H9 (cell line): ENCODE measurements at places on chromosomes 6 and 20.
A peak's percentile ranks its signal among the peaks of the same experiment; 100 is the strongest.

DNA sequence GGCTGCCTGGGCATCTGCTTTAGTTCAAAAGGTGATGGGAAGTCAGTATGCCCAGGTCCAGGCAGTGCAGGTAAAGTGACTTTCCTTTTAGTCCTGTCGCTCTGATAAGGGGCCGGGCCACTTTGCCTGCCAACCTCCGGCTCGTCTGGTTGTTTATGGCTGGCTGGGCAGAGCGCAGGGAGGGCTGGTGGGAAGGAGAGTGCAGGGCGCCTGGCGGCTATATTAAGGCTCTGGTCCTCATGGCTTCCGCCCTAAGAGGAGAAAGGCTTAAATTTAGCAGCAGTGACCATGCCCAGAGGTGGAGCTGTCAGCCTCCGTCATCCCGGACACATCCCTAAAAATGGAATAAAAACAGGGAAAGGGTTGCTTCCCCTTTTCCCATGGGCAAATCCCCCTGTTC, 14.6 kb downstream of the GATA5 start:
- DNase-seq: no peak

DNA sequence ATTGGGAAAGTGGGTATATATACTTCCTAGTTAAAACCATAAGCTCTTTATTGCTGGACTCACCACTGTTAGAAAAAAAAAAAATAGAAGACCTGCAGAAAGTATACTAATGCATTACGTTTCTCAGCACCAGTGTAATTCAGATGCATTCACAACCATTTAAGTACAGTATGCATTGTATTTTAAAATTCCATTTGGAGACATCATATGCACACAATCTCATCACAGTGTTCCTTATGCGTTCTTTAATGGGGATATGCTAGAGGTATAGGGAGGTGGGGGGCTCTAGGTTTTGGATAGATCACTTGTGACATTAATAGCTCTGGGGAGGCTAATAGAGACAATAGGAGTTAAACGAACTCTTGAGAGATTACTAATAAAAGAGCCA, 9.4 kb downstream of the TFAP2A start:
- no peak for DNase-seq

- no peak for DNase-seq
Measured at GRCh38 chr20:13844296-13844695, 59.5 kb downstream of the NDUFAF5 start.

GRCh38 chr6:88705601-88706000, 257.8 kb downstream of the RNGTT start:
- no peak for DNase-seq

DNA sequence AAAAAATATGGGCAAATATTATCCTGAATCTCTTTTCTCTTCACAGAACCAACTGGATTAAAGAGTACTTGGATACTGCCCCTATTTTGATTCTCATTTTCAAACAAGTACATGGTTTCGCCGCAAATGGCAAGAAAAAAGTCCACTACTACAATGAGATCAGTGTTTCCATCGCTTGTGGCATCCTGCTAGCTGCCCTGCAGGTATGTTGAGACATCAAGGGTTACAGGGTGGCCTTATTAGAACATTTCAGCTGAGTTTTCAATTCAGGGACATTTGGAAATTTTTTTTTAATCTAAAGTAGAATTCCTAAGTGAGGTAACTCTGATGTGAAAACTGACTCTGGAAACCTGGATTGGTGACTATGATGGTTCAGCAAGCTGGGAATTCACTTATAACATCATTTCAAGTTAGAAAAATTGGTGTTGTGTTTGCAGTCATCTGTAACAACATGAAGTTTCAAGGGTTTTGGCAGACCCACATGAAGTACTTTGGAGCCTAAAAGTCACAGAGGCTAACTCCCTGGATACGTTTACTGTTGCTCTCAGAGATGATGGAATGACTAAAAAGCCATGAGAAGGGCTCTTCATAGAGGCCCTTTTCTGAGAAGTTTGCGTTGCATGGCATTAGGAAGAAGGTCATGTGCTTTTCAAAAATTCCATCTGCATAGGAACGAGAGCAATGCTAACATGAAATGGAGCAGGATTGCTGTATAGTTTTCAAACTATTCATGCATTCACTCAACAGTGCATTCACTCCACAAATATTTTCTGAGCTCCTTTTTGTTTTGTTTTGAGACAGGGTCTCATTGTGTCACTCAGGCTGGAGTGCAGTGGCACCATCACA, 25.5 kb downstream of the IYD start:
- DNase-seq: no peak

- DNase-seq: no peak
Measured at GRCh38 chr6:37835923-37836322, 16.4 kb downstream of the ZFAND3 start.

DNA sequence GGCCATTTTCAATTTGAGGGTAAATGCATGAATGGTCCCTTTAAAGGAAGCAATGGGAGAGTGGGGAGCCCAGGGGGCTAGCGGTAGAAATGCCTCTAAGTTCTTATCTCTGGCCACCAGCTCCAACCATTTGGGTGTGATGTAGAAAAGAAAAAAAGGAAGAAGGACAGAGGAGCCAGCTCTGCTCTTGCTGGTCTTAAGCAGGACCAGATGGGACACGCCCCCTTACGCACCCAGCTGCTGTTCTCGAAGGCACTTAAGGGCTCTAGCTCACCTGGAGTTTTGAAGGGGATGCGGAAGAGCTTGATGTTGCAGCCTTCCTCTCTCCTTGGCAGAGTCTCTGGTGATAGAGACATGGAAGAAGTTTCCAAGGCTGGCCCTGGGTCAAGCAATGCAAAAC, 59.5 kb upstream of the RNF144B start:
- DNase-seq: peak; percentile 72

DNA sequence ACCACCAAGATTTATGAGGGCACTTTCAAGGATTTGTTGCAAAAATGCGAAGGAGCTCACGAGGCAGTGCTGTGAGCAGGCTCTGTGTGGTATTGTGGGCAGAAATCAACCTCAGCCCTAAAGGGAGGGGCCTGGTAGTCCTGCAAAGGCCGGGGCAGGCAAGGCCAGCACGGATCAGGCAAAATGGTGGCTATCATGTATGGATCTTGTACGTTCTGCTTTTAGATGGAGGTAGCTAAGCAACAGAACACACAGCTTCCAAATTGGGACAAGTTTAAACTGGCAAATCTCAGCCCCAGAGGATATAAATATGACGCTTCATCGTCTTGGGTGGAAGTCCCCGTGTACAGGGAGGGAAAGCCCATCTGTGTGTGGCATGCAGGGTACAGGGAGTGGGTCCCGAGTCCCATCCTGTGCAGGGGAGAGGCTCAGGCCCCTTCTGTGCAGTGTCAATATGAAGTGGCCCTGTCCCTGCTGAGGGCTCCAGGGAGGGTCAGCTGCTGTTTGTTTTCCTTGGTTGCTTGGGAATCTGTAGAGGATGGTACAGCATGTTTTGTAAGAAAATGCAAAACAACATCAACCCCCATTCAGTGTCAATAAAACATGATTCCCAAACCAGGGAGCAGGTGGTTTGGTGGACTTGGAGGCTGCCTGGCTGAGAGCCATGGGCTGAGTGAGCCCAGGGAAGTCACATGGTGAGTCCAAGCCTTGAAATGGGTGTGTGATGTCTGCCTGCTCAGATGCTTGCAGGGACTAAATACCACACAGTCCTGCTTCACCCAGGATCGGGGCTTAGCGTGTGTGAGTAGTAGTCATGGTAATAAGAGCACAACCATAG, 113.0 kb downstream of the SYCP2 start:
- peak; percentile 11 for DNase-seq

- no peak for DNase-seq
Measured at GRCh38 chr6:168513766-168514165, 72.8 kb downstream of the SMOC2 start.

DNA sequence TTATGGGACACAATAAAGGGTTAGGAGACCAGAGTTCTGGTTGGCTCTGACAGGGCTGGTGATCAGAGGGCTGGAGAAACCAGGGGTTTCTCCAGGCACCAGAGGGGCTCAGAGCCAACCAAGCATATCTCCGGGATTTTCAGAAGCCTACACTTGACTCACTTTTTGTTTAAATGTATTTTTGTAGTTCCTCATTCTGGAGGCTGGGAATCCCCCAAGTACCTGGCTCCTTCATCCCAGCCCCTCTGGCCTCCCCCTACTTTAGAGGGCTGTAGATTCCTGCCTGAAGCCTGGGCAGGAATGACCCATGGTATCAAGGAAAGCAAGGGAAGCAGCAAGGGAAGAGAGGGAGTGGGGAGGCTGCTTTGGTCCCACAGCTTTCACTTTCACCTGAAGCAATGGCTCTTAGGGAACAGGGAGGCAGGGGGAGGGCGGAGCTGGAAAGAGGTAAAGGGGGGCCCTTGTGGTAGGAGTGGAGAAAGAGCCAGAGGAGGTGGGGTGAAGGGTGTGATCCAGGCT, 973 bp downstream of the CD40 start:
- no peak for DNase-seq

- no peak for DNase-seq
Measured at GRCh38 chr6:125013938-125014660, 51.9 kb downstream of the RNF217 start.

- no peak for DNase-seq
Measured at GRCh38 chr20:24806705-24807676, 142.1 kb upstream of the CST7 start.

GRCh38 chr20:34024723-34025351, 31.1 kb downstream of the RALY start:
- DNase-seq: no peak

DNA sequence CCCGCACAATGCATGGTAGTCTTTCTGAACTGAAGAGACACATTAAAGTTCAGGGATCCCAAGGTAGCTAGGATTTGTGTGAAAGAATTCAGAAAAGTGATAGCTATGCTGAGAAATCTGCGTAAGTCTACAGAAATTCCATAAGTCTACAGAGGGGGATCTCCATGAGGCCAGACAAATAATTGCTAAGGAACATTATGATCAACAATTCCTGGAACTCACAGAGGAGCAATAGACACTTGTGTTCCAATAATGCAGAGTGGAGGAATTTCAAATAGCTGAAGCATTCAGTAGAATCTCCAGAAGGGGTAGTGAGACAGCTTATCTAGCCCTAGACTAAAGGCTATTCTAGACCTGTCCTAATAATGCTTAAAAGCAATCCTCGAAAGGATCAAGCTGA, 315.7 kb upstream of the ECI2 start:
- DNase-seq: no peak

DNA sequence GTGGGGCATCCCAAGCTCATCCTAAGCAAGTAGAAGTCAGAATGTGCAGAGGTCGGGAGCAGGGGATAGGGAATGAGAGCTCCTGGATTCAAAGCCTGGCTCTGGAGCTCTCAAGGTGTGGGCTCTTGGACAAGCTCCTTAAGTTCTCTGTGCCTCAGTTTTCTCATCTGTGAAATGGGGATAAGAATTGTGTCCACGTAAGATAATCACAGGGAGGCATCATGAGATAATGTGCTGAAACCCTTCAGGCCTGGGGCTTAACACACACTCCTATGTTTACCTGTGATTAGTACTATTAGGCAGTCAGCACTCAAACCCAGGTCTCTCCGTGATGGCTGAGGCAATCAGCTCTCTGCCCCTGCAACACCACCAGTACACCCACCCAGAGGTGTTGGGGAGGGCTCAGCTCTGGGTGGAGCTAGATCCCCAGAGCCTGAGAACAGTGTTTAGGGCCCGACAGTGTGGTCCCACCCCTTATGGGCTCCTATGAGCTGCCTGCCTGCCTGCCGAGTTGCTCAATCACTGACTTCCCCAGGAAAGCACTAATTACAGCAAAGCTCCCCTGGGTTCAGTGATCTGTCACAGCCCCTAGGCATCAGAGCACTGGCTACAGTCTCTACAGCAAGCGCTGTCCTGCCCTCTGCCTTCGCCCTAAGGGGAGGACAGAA, 6.3 kb upstream of the SIRPA start:
- no peak for DNase-seq

- no peak for DNase-seq
Measured at GRCh38 chr6:157479464-157480303, 98.7 kb downstream of the ZDHHC14 start.

GRCh38 chr6:81690073-81690472, 62.4 kb downstream of the TENT5A start:
- DNase-seq: no peak

- DNase-seq: no peak
Measured at GRCh38 chr6:81895511-81896185, 143.2 kb upstream of the TENT5A start.

GRCh38 chr6:159821122-159821521, 21.0 kb downstream of the PNLDC1 start:
- no peak for DNase-seq

DNA sequence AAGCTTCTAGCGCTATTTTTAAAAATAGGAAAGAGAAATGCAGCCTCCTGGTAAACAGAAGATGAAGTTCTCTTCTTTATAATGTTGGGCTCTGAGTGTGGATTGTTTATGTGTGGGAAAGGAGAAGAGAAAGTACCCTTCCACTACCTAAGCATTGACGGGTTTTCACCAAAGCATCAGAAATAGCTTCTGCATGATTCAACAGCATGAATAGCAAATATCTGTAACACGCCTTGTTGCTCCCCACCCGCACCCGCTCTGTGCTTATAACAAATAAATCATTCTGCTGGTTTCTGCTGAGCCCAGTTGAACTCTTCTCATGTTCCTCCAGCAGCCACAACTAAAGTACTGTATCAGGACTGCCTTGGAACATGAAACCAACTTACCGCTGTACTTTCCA, 20.7 kb downstream of the TXLNB start:
- DNase-seq: no peak

GRCh38 chr6:144349690-144350527, 64.8 kb downstream of the UTRN start:
- no peak for DNase-seq

GRCh38 chr6:100258752-100259151, 206.0 kb downstream of the SIM1 start:
- DNase-seq: no peak

- no peak for DNase-seq
Measured at GRCh38 chr20:44480097-44480496, 4.4 kb downstream of the TTPAL start.

- no peak for DNase-seq
Measured at GRCh38 chr6:45438849-45439406, 61.2 kb upstream of the SUPT3H start.

DNA sequence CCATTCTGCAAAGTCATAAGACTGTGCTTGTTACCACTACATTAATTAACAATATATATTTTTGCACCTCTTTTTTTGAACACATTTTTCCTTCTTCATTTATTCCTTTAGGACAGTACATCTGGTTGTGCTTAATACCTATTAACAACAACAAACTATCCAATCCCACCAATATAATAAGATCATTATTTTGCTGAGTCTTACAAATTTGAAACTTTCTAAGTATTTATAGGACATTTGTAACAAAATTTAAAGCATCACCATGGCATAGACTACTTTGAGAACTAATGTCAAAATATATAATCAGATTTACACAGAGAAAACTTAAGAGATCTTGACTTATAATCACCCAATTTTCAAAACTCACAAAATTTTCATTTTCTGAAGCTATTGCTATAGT, 47.9 kb downstream of the FILIP1 start:
- DNase-seq: no peak

- no peak for DNase-seq
Measured at GRCh38 chr6:40472353-40472752, 114.8 kb downstream of the LRFN2 start.

GRCh38 chr6:109105681-109106080, 10.4 kb downstream of the CEP57L1 start:
- DNase-seq: no peak

- DNase-seq: no peak
Measured at GRCh38 chr6:45631396-45631795, 253.7 kb upstream of the SUPT3H start.
